MM.1S (cell line): ENCODE measurements at places on chromosomes 6 and 20.

GRCh38 chr6:108942556-108943492 lies 94.6 kb downstream of the ARMC2 start:
- H3K4me3 ChIP-seq = peak overlapping the region; percentile 15; the same call in 1 of the 2 replicates
- H3K27me3 ChIP-seq = no peaks in the 10 kb centered on the region
- H3K4me1 ChIP-seq = peaks cover 3% of the 10 kb centered on the region; the same call in 1 of the 2 replicates
- H3K27ac ChIP-seq = no peak overlapping the region

- no peak overlapping the region for H3K4me3 ChIP-seq
- no peak for DNase-seq
- no peak overlapping the region for H3K27ac ChIP-seq
- no peaks in the 10 kb centered on the region for H3K36me3 ChIP-seq
- H3K4me1 ChIP-seq = no peaks in the 10 kb centered on the region
Observed at GRCh38 chr6:99362678-99363268, 13.3 kb upstream of the FAXC start.

DNA sequence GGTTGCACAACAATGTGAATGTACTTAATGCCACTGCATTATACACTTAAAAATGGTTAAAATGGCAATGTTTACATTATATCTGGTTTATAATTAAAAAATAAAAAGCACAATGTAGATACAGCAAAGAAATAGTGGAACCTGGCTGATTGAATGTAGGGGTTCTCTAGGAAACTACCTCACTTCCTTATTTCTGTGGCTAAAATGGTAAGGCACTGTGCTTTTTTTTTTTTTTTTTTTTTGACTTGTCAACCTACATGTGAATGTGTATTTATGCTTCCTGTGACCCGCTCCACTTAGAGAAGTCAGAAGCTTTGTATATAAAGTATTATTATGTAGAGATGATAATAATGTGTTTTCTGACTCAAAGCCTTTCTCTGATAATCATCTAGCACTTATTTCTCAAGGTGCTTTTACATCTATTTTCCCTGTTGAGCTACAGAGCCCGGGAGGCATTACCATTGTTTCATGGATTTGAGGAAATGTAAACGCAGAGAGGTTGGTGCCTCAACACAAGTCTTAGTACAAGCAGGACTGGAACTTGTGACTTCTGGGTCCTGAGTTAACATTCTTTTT lies 55.0 kb downstream of the SOX4 start:
- no peak for DNase-seq
- no peaks in the 10 kb centered on the region for H3K27me3 ChIP-seq
- no peak overlapping the region for H3K4me3 ChIP-seq
- H3K4me1 ChIP-seq = no peaks in the 10 kb centered on the region

GRCh38 chr6:13383328-13384163 lies 55.2 kb upstream of the TBC1D7 start:
- H3K4me1 ChIP-seq = peaks cover 35% of the 10 kb centered on the region
- H3K4me3 ChIP-seq = no peak overlapping the region
- peak overlapping the region; percentile 60; the same call in 1 of the 2 replicates for H3K27ac ChIP-seq
- DNase-seq = peak; percentile 91

GRCh38 chr6:134936931-134937330 lies 13.0 kb downstream of the ALDH8A1 start:
- H3K27ac ChIP-seq = no peak overlapping the region
- H3K36me3 ChIP-seq = no peaks in the 10 kb centered on the region
- H3K4me3 ChIP-seq = no peak overlapping the region
- DNase-seq = no peak
- no peaks in the 10 kb centered on the region for H3K4me1 ChIP-seq
- no peaks in the 10 kb centered on the region for H3K27me3 ChIP-seq

DNA sequence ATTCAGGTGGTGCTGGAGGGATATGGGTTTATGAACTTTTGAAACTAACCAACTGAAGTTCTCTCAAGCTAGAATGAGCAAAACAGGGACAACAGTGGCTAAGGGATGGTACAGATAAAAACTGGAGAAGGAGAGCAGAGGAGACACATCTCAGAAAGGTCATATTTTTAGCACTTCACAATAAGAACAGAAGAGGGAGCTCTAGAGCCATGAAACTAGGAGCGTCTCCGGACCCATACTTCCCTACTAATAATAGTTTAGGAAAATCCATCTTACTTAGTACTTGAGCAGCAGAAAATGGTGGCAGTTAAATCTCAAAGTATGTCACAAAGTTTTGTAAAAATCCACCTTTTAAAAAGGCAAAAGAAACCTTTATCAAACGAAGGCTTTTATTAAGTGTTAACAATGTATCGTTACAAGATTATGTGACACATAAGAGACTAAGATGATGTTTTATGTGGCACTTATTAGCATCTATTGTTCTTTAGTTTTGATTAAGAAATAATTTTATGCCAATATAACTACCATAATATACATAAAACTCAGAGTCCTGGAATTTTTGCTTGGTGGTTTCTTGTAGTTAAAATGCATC lies 278.6 kb downstream of the TBC1D32 start:
- no peak overlapping the region for H3K27ac ChIP-seq
- no peaks in the 10 kb centered on the region for H3K36me3 ChIP-seq
- no peaks in the 10 kb centered on the region for H3K4me1 ChIP-seq
- no peaks in the 10 kb centered on the region for H3K27me3 ChIP-seq
- peak; percentile 21 for DNase-seq

- no peaks in the 10 kb centered on the region for H3K36me3 ChIP-seq
- no peak overlapping the region for H3K4me3 ChIP-seq
- H3K4me1 ChIP-seq = no peaks in the 10 kb centered on the region
- no peaks in the 10 kb centered on the region for H3K27me3 ChIP-seq
- no peak overlapping the region for H3K27ac ChIP-seq
Observed at GRCh38 chr6:31879901-31880300, 1.1 kb upstream of the SLC44A4 start.

- no peak overlapping the region for H3K4me3 ChIP-seq
- H3K27ac ChIP-seq = no peak overlapping the region
Observed at GRCh38 chr20:52039790-52040189, 151.8 kb downstream of the ZFP64 start.
